NCI-H446 treated with DMSO at 0.1 percent for 48 hours (cell line): ENCODE measurements at places on chromosomes 5 and 9.

DNA sequence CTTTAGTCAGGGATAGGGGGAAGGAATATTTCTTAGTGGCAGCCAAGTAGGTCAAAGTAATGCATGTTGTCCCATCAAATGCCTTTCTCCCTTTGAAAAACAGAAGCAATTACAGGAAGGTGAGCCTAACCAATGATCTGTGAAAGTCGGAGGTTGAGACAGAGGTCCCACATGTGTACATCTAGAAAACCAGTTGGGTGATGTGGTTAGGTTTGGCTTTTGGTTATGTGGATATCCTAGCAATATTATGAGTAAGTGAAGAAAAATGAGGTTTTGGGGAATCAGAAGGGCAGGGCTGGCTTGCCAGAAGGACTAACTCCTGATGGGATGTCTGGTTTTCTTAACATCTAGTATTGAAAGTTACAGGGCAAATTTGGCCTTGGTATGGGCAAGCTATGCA lies 63.4 kb upstream of the PALM2AKAP2 start:
- no peak for DNase-seq

GRCh38 chr9:86792136-86792535 lies 155.2 kb downstream of the GAS1 start:
- no peak for DNase-seq

GRCh38 chr5:125719681-125720347 lies 703.4 kb upstream of the GRAMD2B start:
- DNase-seq: no peak

- DNase-seq: peak; percentile 97
These were observed 277.0 kb downstream of the SMARCA2 start for GRCh38 chr9:2291980-2292704.

- DNase-seq: no peak
These were observed 209.4 kb downstream of the ADAMTSL1 start for GRCh38 chr9:18683312-18683711.
